ENCODE measurements at places on chromosomes 13 and 19. TPM values are rescaled to one million over a fixed set of nuclear protein-coding genes. Genes with fewer than 3 reads are reported as not detected.

The AMH gene
- total RNA-seq = 0.38 TPM

The ZC3H4 gene
- total RNA-seq = 7.5 TPM

The MISP gene
- total RNA-seq = under 0.01 TPM

The ZSWIM4 gene
- total RNA-seq = 2.2 TPM

The TMPRSS9 gene
- total RNA-seq = not detected

The POP4 gene
- total RNA-seq = 81.9 TPM
